Subcutaneous adipose tissue (tissue), 4 donors: ENCODE measurements at places on chromosomes 3 and 15. TPM values are rescaled to one million over a fixed set of nuclear protein-coding genes. Genes with fewer than 3 reads are reported as not detected.

The PTH1R gene
- 14.8 TPM for total RNA-seq

The ZNF80 gene
- total RNA-seq = not detected

The HRG gene
- total RNA-seq = not detected

The CAPN3 gene
- 22.4 TPM for total RNA-seq

The VWA5B2 gene
- not detected for total RNA-seq

The LRRC49 gene
- 3.2 TPM for total RNA-seq

The LRRIQ4 gene
- total RNA-seq = 0.22 TPM

The NANOGP8 gene
- 0.66 TPM for total RNA-seq

The TMOD2 gene
- 11.4 TPM for total RNA-seq

The GLDN gene
- 75.7 TPM for total RNA-seq

The CLK3 gene
- 53.6 TPM for total RNA-seq

The CXCR6 gene
- 0.38 TPM for total RNA-seq
